ENCODE measurements at places on chromosomes 1 and 21.

DNA sequence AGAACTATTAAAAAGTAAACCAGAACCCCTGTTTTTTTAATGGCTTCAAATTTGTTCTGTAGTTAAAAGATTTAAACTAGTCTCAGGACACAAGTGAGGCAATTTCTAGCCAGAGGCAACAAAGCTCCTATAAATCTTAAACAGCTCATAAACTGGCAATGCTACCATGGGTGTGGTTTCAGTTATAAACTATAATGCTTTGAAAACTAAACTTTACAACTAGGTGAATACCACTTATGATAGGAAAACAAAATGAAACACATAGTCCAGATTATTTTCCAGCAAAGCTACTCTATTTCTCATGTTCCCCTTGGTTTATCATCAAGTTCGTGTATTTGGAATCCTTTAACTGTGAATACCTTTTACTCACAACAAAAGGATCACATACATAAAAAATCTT is 282.5 kb downstream of the VAV3 start:
- DNase-seq = no peak

- no peak for DNase-seq
Measured at GRCh38 chr1:205470131-205470530, 14.3 kb upstream of the BLACAT1 start.

DNA sequence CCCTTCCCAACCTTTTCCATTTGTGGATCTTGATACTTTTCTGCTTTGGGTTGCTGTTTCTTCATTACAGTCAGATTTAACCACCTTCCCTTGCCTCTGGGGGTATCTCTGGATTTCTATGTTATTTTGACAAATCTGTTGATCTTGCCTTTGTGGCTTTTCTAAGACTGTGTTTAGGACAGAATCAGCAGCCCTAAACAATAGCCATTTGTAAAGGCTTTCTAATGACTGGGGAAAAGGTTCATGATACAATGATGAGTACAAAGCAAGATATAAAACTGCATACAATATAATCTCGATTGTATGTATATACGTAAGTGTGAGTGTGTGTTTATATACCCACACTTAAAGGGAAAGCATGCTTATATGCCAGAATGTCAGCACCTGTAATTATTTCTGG is 27.8 kb downstream of the FAM20B start:
- no peak for DNase-seq

DNA sequence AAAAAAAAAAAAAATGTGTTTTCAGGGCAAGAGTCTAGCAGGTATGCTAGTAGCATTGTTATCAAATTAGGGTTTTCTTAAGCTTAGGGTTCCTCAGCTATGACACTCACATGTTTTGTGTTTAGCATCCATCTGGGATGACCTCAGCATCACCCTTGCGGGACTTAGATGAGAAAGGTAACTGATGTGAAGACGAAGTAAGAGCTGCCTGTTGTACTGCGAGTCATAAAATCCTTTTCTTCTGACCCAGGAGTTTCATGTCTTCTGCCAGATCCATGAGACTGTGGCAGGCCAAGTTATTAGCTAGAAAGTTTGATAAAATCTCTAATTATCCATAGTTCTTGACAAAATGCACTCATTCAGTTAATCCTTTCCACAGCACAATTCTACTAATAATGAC is 1251.1 kb downstream of the AMY1C start:
- no peak for DNase-seq

DNA sequence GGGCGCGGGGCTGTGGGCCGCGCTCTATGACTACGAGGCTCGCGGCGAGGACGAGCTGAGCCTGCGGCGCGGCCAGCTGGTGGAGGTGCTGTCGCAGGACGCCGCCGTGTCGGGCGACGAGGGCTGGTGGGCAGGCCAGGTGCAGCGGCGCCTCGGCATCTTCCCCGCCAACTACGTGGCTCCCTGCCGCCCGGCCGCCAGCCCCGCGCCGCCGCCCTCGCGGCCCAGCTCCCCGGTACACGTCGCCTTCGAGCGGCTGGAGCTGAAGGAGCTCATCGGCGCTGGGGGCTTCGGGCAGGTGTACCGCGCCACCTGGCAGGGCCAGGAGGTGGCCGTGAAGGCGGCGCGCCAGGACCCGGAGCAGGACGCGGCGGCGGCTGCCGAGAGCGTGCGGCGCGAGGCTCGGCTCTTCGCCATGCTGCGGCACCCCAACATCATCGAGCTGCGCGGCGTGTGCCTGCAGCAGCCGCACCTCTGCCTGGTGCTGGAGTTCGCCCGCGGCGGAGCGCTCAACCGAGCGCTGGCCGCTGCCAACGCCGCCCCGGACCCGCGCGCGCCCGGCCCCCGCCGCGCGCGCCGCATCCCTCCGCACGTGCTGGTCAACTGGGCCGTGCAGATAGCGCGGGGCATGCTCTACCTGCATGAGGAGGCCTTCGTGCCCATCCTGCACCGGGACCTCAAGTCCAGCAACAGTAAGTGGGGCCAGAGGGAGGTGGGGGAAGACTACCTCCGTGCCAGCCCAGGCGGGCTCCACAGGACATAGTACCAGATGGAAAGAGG is 808 bp downstream of the MAP3K21 start:
- DNase-seq = peak; percentile 22

- DNase-seq = no peak
Measured at GRCh38 chr1:224774378-224774777, 155.1 kb upstream of the DNAH14 start.

DNA sequence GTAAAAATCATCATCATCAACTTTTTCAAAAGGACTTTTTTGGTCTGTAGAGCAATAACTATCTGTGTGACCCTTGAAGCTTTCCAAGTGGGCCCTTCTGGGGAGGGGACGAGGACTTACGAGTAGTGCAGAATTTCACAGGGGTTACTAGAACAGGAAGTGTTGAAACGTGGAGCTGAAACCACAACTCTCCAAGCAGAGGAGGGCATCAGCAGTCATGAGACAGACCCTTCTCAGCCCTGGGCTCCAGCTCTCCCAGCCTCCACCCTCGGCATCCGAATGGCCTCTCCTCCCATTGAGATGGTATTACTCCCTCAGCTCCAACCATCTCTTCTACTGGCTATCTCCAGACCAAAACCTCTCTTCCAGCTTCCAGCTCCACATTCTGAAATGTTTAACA is 3.6 kb downstream of the FAM89A start:
- no peak for DNase-seq

- DNase-seq = no peak
Measured at GRCh38 chr1:3030663-3031381, 9.6 kb downstream of the ACTRT2 start.

GRCh38 chr1:115210302-115210711 is 121.0 kb upstream of the TSPAN2 start:
- no peak for DNase-seq

- DNase-seq = no peak
Measured at GRCh38 chr1:204404629-204405028, 7.0 kb downstream of the PPP1R15B start.

- no peak for DNase-seq
Measured at GRCh38 chr21:21816778-21817177, 818.6 kb downstream of the NCAM2 start.

DNA sequence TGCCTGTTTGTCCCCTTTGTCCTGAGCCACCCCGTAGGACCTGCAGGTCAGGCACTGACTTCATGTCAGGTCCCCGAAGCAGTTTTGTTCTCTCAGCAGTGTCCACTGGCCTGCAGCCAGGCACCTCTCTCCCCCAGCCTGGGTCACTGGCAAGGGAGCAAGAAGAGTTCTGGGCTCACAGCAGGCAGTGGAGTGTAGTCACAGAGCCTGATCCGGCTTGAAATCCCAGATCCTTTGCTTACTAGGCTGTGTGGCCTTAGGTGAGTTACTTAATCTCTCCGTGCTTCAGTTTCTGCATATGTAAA is 34.2 kb downstream of the L1TD1 start:
- DNase-seq = no peak

- no peak for DNase-seq
Measured at GRCh38 chr1:59016390-59016789, 232.5 kb upstream of the JUN start.

DNA sequence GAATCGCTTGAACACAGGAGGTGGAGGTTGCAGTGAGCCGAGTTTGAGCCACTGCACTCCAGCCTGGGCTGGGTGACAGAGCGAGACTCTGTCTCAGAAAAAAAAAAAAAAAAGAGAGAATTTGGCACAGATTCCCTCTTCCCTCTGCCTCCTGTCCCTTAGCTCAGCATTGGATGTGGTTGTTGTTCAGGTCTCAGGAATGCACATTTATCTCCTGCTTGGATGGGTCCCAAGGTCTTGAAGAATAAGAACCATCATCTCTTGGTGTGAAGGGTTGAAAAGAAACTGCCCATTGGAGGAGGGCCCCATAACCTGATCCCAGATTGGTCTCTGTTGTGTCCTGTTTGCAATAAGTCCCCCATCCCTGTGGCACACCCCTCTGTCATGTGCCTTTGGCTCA is 34.9 kb downstream of the UBIAD1 start:
- no peak for DNase-seq

DNA sequence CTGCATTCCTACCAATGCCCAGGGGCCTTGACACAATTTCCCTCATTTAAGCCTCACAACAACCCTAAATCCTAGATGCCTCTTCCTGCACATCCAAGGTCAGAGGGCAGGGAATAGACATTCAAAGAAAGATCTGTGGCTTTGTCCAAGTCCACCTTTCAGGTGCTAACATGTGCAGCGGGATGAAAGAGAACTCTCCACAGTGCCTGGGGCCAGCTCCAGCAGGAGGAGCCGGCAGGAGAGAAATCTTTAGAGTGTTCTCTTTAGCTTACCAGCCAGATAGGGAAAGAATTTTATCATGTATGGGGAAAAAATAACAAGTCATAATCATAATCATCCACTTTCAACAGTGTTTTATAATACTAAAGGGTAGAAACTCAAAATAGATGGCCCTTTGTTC is 319.7 kb downstream of the MATN1 start:
- DNase-seq = no peak

DNA sequence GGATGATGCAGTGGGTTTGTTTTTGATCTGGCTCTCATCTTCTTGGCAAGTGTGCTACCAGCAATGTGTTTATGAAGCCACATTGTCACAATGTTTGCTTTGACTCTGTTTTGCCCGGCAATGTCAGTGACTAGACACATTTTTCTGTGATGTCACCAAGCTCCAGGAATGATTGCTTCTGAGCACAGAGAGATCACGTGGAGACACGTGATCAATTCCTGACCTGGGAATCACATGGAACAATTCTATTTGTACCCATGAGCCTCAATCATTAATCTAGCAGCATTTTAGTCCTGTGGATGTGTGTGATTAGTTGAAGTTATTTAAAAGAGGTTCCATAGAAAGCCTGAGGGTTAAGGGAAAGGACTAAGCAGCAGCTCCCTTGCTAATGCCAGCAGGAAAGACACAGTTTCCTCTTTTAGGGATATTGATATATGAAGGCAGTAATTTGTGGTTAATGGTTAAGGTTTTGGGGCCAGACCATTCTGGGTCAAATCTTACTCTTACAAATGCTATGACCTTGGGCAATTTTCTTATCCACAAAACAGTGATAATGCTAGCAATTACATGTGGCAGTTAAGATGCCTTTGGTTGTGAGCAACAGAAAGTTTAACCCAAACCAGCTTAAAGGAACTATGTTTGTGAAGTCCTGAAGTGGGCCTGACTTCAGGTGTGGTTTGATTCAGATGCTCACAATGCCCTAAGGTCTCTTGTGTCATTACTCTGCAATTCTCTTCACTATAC is 59.0 kb downstream of the FASLG start:
- DNase-seq = no peak

- DNase-seq = no peak
Measured at GRCh38 chr1:179632868-179633267, 41.2 kb downstream of the TDRD5 start.

DNA sequence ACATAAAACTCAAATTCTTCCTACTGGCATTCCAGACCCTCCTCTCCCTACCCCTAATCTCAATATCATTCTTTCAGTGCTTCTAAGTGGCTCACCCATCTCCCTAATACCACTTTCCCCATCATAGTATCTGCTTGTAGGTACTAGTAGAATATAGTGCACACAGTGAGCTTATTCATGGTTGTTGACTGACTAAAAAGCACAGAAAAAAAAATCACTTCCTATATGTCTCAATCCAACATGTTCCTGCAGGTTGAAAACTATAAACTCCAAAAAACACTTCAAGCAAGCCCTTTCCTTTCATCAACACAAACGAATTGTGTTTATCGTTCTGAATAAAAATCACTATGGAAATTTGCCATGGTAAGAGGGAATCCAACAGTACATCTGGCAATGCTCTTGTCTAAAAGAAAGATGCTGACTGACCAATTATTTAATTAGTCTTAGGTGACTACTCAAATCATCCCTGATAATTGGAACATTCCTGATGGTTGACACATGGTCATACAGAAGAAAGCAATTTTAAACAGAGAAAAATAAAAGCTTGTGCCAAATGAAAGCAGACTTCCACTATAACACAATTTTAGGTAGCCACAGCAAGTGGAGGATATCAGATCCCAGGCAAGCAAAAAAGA is 87.1 kb downstream of the NDUFS5 start:
- no peak for DNase-seq

DNA sequence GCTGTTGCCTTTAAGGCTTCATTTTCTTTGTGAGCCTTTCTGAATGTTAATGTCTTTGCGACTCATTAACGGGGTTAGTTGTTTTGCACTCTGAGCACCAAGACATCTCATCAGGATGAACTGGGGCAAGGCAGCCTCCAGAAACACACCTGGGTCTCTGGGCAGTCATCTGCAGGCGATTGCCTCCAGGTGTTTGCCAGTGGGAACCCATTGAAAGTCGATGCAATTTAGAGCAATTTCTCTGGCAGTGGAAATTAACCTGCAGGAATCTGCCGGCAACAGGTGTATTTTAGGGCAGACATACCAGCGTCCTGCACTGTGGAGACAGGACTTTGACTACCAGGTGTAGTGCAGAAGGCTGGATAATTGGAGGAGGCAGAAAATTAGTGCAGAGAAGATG is 661.0 kb upstream of the PTBP2 start:
- DNase-seq = no peak

DNA sequence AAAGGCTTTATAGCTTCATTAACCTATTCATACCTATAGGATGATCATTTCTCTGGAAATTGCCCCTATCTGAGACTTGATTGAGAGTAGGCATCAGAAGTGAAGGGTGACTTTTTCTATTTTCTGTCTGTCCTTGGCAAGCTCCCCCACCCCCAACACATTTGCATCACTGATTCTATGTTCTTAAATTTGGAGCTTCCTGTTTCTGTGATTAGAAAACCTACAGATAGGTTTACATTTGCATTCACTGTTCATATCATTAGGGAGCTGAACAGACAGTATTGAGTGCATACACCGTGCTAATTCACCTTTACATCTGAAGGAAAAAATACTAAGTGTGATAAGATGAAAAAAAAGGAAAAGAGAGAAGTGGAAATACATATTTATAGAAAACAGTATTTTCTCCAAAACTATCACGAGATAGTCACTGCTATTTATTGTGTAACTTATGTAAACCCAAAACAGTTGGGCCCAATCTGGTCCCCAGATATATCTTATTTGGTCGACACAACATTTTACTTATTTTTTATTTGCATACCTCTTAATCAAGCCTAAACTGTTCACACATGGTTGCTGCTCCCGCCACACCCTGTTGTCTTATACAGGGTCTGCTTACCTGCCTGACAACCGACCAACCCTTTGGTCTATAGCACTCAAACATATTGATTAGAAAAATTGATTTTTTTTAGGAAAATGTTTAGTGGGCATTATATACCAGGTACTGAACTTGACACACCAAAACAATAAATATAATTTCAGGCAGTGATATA is 218.8 kb downstream of the NTNG1 start:
- DNase-seq = no peak

All from GM10248 (cell line).